ENCODE measurements at places on chromosomes 2 and 18. TPM values are rescaled to one million over a fixed set of nuclear protein-coding genes. Genes with fewer than 3 reads are reported as not detected.

- no peak for DNase-seq
Measured at GRCh38 chr2:210198326-210198725, 26.9 kb downstream of the ACADL start.

DNA sequence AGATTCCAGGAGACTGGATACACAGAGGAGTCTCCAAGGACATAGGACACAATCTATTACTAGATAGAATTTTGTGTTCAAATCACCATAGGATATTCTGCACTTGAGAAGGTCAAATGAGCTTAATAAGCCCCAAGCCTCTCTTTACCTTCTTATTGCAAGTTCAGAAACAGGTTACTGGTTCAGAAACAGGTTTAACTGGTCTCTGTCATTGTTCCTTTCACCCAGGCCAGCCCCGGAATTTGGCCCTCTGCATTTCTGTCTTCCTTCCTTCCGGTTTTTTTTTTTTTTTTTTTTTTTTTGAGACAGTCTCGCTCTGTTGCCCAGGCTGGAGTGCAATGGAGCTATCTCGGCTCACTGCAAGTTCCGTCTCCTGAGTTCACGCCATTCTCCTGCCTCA lies 700.2 kb downstream of the EPHA4 start:
- DNase-seq: no peak

DNA sequence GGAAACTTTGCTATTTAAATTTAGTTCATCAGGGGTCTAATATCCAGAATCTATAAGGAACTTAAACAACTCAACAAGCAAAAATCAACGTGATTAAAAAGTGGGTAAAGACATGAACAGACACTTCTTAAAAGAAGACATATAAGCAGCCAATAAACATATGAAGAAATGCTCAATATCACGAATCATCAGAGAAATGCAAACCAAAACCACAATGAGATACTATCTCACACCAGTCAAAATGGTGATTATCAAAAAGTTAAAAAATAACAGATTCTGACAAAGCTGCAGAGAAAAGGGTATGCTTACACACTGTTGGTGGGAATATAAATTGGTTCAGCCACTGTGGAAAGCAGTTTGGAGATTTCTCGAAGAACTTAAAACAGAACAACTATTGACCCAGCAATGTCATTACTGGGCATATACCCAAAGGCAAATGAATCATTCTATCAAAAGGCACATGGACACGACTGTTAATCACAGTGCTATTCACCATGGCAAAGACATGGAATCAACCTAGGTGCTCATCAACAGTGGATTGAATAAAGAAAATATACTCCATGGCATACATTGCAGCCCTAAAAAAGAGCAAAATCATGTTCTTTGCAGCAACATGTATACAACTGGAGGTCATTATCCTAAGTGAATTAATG lies 189.9 kb downstream of the SLC4A10 start:
- no peak for DNase-seq

DNA sequence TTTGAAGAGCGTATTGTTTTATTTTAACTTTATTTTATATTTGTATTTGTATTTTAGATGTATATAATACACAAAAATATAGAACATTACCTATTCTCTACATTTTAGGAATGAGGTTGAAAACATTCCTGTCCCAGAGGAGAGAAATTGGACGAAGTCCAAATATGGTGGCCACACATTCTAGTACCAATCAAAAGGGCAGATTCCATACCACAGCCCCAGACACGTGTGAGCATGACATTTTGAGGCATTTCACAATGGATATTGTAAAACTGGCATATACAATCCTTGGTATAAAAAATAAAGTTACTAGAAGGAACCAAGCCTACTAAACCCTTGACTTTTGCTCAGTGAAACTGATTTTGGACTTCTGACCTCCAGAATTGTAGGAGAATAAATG lies 50.6 kb downstream of the C2orf76 start:
- DNase-seq: no peak

DNA sequence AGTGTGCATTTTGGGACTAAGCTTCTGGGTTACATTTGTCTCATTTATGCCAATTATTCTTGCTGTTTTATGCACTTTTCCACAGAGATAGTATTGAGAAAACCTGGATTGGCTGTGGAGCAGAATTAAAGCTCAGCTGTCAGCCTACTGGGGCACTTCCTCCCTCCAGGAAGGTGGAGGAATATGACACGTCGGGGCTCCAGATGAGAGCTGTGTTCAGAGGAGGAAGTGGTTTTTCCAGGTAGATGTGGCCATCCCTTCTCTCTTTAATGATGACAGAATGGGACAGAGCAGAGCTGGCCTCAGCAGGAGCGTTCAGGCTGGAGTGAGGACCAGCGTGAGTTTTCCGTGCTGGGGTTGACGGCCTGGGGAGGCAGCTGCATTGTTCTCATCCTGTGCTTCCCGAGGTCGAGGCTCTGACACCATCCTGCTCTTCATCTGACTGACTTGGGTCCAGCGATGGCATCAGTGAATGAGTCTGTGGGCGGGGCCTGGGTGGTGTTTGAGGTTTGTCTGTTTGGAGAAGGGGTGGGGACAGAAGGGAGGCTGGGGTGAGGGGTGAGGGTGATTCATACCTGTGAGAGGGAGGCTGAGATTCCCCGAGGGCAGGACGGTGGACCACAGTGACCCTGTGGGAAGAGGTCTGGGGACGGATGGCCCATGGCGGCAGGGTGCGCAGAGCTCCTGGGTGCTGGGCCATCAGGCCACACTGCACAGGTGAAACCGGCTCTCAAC lies 207.0 kb downstream of the LDLRAD4 start:
- DNase-seq: no peak

DNA sequence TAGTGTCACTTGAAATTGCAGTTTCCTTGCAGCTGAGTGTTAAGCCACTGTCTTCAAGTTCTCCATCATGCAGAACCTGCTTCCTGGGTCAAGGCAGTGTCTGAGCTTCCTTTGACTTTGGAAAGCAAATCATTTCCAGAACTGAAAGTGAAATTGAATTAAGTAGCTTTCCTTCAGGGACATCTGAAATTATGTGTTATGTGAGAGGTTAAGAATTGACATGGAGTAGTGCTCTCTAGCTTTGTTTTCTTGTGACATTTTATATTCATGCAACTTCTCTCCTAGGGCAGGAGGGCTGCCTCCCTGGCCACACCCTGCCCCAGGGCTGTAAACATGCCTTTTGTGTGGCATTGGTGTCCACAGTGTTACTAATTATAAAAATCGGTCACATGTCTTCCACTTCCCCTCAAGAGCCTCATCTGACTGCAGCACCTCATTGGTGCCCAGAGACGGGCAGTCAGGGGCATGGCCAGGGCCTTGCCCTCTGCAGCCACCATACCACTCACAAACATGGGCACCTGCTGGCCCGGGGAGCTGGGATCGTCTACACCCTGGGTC lies 14.4 kb downstream of the RAB12 start:
- DNase-seq: no peak

EPB41L3 gene
- 57.8 TPM for polyA plus RNA-seq
